CD4-positive, alpha-beta T cell treated with Interleukin-17A for 1 hour (primary cell): ENCODE measurements at places on chromosomes 4 and X.

DNA sequence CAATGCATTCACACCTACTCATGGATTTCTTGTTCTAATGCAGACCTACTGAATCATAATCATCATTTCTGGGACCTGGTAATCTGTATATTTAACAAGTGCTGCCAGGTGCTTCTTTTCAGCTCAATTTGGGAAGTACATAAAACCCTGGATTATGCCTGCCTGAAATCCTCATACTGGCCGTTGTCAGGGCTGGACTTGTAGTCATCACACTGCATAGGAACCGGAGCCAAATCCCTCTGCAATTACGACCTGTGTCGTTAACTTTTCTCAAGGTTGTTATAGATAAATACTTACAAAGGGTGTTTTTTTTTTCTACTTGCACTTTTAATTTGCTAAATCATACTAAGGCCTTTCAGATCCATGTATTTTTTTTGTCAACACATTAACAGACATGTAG, 294.9 kb upstream of the PRPS2 start:
- DNase-seq, result no peak

- no peak for DNase-seq
Observed at GRCh38 chrX:29726811-29727210, 488.6 kb upstream of the MAGEB2 start.

DNA sequence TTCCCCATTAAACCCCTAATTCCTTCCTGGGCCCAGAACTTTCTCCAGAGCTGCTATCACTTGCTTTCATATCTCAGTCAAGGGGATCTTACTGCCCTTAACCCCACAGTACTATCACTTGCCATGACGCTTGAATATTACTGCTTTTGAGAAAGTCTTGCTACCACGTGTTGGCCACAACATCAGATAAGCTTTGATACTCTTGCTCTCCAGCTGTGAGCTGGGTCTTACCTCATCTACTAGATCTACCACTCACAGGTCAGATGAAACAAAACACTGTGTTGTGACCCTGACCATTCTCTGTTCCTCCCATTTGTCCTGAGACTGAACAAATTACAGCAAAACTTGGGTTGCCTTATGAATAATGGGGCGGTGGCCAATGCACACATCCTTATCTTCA, 12.1 kb upstream of the TAPT1 start:
- DNase-seq, result no peak

- DNase-seq, result no peak
Observed at GRCh38 chrX:10254739-10255138, 98.0 kb downstream of the CLCN4 start.

GRCh38 chr4:187332141-187332540, 608.5 kb upstream of the FAT1 start:
- no peak for DNase-seq

DNA sequence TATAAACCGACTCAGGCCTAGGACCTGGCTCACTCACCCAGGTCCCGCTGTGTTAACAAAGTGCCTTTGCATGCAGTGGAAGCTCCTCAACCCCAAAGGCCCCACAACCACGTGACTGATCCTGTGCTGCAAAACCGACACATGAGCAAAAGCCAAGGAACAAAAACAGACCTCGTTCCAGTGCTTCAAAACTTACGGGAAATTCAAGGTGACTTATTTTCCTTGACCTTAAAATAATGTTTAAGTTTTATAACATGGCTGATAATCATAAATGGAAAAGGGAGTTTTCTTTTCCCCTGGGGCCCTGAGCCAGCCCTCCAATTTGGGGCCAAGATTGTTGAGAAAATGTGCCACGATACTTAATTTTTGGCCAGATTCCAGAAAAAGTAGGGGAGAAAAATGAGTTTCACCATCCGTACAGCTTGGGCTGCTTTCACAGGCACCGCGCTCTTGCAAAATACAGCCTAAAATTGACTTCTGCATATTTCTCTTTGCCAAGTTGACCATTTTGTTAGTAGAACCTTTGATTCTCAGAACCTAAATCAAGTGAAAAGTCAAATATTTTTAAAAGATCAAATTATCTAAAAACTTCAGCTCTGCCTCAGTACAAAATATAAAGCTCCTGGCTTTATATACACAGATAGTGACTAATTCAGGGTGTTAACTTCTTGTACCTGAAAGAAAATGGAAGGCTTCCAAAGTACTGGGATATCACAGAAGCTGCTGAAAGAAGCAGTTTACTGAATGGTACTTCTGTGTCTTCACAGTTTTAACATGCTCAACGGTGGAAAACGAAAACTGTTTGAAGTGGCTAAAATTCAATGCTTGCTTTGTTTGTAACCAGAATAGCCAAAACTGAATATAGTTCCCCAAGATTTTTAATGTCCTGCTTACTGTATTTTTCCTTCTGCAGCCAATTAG, 93.8 kb downstream of the APBB2 start:
- no peak for DNase-seq

DNA sequence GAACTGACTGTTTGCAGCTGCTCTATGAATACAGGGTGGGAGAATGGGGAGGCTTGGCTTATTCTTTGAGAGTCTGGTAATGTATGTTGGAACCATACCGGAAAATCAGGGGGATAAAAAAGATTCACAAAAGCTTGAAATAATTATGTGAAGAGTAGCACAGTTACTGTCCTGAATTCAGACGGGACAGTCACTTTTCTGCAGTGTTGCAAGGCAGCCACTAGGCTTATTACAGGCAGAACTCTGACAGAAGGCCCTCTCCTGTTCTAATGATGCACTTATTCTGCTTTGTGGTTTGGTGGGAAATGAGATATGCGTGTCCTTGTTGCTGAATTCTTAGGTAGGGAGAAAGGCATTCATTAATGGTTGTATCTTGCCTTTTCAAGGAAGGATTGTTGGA, 37.2 kb downstream of the GUCY1B1 start:
- no peak for DNase-seq

GRCh38 chrX:20265726-20266681, 705 bp downstream of the RPS6KA3 start:
- DNase-seq, result peak; percentile 40

DNA sequence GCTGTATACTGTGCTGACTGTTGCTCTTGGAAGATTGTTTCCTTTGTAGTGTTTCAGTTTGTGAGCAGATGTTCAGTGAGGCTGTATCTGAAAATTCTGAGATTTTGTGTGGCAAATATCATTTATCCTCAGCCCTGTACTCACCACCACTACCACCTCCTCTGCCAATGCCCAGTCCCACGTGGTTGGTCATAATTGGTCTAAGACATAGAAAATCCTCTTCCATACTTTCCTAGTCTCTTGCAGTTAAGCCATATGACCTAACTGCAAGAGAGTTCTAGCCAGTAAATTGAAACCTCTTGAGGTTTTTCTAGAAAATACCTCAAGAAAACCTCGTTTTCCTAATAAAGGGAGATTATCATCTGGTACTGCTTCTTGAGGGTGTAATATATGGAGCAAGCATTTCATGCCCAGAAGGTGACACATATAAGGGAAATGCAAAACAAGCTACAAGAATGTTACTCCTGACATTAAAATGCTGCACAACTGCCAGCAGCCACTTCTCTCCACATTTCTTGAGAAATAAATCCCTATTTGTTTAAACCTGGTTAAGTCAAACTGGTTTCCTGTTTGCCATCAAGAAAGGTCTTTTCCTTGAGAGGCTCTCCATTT, 32.8 kb downstream of the ABCE1 start:
- DNase-seq, result no peak

GRCh38 chrX:136598631-136599030, 49.3 kb upstream of the CD40LG start:
- DNase-seq, result peak; percentile 44

- DNase-seq, result no peak
Observed at GRCh38 chr4:165031436-165032211, at the start of gene TRIM60. Gene TRIM60, plus strand, starts transcription at chr4:165031999. Its CDS starts 8,074 bp downstream, at chr4:165040073.

DNA sequence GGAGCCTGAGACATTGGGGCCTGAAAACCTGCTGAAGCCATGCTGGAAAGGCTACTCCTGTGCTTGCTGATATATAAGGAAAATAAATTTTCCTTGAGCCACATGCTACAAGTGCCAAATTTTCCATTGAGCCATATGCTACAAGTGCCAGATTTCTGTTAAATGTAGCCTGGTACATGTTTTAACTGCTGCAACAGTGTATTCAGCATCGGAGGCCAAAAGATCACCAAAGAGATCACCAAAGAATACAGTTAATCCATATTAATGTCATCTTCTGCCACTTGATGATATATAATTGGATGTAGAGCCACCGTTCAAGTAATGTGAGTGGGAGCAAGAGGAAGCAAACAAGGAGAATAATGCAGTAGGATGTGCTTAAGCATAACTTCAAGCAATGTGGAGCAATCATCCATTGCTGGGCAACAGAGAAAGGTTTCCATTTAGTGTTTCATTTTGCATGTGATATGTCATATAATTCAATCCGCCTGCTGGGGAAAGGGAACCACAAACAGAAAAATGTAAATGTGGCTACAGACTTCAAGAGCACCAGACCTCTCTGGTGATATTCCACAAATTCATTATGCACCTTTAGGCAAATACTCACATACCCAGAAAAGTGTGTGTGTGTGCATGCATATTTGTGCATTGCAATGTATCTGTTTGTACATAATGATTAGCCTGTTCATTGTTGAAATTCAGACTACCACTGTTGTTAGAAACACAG, 295.9 kb downstream of the KCNIP4 start:
- no peak for DNase-seq

GRCh38 chr4:70945046-70945445, 42.9 kb downstream of the MOB1B start:
- no peak for DNase-seq

- no peak for DNase-seq
Observed at GRCh38 chr4:22488106-22488505, 27.8 kb downstream of the ADGRA3 start.

- DNase-seq, result no peak
Observed at GRCh38 chr4:74330295-74330750, 22.1 kb downstream of the EPGN start.

GRCh38 chrX:76439188-76439587, 11.7 kb downstream of the MAGEE1 start:
- DNase-seq, result no peak

DNA sequence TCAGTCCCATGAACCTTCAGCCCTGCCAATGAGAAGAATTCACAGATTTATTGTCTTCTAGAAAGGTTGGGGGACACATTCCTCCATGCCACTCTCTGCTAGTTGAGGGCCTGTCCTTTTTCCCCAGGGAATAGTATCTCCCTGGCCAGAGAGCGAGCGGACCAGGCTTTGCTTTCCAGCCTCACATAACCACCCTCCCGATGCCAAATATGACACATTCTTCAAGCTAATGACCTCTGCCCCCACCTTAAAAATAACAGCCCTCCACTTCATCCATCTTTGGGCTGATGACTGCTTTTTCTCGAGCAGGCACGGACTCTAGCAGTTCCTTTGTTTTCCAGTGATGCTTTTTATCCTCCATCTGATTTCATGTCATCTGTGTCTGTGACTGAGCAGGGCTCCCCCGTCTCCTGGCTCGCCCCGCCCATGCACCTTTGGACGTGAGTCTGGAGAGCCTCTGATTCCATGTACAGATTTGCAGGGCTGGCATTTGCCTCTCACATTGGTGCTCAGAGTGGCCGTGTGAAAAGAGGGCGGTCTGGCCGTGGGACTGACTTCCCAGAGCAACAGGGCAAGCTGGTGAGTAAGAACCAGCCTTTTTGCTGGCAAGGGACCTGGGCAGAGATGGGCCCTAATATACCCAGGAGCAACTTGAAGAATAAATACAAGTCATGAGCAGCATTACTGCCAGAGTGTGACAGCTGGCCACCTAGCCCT, 279.8 kb downstream of the BCOR start:
- no peak for DNase-seq

DNA sequence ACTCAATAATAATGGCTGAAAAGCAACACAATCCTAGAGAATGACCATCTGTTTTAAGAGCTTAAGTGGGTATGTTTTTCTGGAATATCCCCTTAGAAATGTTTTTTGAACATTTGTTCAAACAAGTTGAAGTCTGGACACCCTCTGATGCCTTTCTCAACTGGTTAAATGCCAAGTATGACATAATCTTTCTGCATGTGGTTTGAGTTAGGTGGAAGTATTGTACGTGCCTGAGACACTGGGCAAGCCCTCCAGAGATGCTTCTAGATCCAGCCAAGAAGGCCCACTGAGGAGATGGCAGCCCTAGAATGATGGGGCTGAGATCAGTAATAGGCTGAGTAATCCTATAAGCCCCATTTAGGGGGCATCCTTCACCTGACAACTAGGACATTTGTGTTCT, 493.1 kb downstream of the MAGEE1 start:
- no peak for DNase-seq

- DNase-seq, result no peak
Observed at GRCh38 chrX:151004085-151004484, 20.9 kb downstream of the HMGB3 start.

- no peak for DNase-seq
Observed at GRCh38 chr4:99413140-99413539, 22.0 kb downstream of the ADH7 start.

GRCh38 chr4:2332201-2332975, 70.5 kb upstream of the MXD4 start:
- no peak for DNase-seq

DNA sequence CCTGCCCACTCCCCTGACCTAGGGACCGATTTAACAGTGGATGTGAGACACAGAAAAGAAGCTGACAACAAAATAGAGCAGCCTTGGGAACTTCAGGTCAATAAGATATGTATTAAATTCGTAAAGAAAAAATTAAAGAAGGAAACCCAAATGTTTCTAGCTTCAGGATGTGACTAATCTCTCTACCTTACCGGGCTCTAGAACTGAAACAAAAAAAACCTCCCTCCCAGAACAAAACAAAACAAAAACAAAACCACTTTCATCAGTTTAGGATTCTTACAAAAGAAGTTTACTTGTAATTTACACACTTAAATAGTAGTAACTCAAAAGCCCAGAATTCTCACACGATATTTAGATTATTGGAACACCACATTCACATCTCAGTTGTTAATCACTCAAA, 185.8 kb upstream of the RPS6KA3 start:
- peak; percentile 39 for DNase-seq

DNA sequence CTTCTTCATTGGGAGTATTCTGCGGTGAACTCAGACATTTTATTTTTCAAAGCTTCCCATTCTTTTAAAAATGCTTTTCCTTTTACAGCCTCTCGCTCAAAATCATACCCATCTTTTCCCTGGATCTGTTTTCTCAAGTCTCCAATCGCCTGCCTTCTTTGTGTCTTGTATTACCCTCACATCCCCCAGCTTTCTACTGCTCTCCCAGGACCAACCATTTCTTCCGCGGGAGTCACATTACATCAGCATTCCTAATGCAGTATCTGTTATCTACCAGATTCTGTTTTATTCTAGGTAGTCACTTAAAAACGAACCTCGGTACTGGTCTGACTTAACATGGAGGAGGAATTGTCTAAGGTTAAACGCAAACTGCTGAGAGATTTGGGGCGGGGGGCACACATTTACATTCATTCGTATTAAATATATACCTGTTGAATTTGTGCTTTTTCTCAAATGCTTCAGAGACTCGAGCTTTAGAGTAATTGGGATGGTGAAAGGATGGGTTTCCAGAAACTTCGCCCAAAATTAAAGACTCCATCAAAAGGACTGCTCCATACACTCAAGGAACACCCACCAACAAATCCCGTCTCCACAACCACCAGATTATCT, 493 bp upstream of the UCHL1 start:
- no peak for DNase-seq

DNA sequence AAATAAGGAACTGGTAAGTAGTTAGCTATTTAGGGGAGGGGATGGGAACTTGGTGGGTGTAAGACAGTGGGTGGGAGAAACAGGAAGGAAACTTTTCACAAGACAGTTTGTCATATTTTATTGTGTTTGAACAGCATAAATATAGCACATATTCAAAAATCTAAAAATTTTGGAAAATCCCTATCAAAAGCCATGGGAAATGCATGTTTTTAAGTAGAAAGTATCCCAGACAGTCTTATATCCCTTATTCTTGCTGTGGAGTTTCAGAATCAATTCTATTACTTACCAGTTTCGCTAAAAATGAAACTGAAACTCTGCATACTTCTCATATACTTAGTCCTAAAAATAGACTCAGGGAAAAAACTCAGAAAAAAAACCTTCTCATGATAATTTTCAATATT, 22.3 kb upstream of the RASGEF1B start:
- DNase-seq, result peak; percentile 58
